Left lung (tissue), 14 donors: ENCODE measurements at places on chromosomes 7 and 10. TPM values are rescaled to one million over a fixed set of nuclear protein-coding genes. Genes with fewer than 3 reads are reported as not detected.
A peak's percentile ranks its signal among the peaks of the same experiment; 100 is the strongest.

DNA sequence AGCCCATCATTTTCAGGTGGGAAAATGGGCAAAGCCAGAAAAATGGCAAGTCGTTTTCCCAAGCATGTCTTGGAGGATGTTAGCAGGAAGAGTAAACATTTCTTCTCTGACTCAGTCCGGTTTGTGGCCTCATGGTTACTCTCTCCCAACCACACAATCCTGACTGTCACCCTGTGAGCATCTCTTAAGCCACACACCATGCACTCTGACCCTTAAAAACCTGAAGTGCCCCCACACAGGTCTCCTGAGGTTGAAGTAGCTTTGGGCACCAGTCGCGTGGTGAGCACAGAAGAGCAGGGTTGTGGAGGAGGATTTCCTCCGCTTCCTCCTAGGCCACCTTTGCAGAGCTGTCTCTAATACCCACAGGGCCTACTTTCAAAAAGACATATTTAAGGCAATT is 387.3 kb upstream of the NPVF start:
- H3K4me3 ChIP-seq = no peak overlapping the region
- no peaks in the 10 kb centered on the region for H3K36me3 ChIP-seq
- no peaks in the 10 kb centered on the region for H3K27me3 ChIP-seq
- no peak for DNase-seq
- H3K27ac ChIP-seq = no peak overlapping the region

The TMEM225B gene
- 0.93 TPM for total RNA-seq

DNA sequence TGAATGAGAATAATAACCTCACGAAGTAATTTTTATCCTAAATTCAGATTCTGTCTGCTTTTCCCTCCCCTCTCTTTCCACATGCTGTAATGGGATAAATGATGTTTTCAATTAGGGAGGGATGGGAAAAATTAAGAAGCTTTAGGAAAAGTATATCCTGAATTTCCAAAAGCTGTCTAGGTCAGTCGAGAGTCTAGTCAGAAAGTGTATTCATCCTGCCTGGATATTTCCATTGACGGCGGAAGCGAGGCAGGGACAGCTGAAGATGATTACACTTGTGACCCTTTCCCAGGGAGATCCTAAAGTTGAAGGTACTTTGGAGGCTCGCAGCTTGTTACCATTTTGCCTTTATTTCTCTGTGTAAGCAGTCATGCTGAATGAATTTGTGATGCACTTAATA is 204.1 kb downstream of the ZNF365 start:
- no peak overlapping the region for H3K4me3 ChIP-seq
- no peaks in the 10 kb centered on the region for H3K27me3 ChIP-seq
- H3K4me1 ChIP-seq = peaks cover 7% of the 10 kb centered on the region
- DNase-seq = no peak
- no peaks in the 10 kb centered on the region for H3K36me3 ChIP-seq

The SOSTDC1 gene
- total RNA-seq = 8.8 TPM

- H3K27me3 ChIP-seq = no peaks in the 10 kb centered on the region
- H3K4me1 ChIP-seq = no peaks in the 10 kb centered on the region
- H3K4me3 ChIP-seq = no peak overlapping the region
- no peak for DNase-seq
- H3K36me3 ChIP-seq = no peaks in the 10 kb centered on the region
- no peak overlapping the region for H3K27ac ChIP-seq
Measured at GRCh38 chr10:44510379-44511115, 125.7 kb upstream of the CXCL12 start.

DNA sequence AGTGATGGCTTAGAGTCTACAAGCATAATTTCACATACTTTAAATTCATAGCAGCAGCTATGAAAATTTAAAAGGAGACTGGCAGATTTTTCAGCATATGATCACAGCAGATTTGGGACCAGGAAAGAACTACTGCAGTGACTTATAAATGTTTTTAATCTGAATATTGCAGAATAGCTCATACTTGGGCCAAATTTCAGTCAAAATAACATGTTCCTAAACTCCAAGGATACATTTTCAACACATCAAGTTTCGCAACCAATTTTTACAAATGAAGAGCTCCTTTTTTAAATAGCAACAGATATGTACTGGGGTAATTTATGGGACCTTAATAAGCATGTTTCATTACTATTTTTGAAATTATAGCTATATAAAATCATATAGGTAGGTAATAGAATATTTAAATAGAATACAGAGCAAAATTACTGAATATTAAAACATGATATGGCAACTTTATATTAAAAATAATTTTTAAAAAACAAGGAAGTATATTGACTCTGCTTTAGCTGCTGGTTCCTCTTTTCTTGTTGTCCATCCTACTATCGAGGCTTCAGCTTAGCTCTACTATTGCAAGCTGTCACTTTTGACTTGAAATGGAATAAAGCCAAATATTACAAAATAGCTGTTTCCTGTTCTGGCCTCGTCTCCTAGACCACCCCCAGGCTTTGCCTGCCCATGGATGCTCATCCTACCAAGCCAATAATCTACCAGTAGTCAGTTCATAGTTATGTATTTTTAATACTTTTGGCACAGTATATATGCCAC is 123.1 kb downstream of the NRBF2 start:
- no peak overlapping the region for H3K4me3 ChIP-seq
- H3K36me3 ChIP-seq = no peaks in the 10 kb centered on the region
- H3K27ac ChIP-seq = peak overlapping the region; percentile 56
- H3K27me3 ChIP-seq = no peaks in the 10 kb centered on the region
- DNase-seq = no peak
- H3K4me1 ChIP-seq = peaks cover 82% of the 10 kb centered on the region

The CCL24 gene
- 1.7 TPM for total RNA-seq

DNA sequence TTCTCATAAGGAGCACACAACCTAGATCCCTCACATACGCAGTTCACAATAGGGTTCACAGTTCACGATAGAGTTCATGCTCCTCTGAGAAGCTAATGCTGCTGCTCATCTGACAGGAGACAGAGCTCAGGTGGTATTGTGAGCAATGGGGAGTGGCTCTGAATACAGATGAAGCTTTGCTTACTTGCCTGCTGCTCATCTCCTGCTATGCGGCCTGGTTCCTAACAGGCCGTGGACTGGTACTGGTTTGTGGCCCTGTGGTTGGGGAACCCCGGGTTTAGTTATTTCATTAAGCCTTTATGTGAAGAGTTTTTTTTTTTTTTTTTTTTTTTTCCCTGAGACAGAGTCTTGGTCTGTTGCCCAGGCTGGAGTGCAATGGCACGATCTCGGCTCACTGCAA is 19.4 kb downstream of the SLK start:
- no peak overlapping the region for H3K4me3 ChIP-seq
- peaks cover 14% of the 10 kb centered on the region for H3K4me1 ChIP-seq
- H3K27ac ChIP-seq = no peak overlapping the region
- no peak for DNase-seq
